Panc1 (cell line): ENCODE measurements at places on chromosomes 16 and 17.

DNA sequence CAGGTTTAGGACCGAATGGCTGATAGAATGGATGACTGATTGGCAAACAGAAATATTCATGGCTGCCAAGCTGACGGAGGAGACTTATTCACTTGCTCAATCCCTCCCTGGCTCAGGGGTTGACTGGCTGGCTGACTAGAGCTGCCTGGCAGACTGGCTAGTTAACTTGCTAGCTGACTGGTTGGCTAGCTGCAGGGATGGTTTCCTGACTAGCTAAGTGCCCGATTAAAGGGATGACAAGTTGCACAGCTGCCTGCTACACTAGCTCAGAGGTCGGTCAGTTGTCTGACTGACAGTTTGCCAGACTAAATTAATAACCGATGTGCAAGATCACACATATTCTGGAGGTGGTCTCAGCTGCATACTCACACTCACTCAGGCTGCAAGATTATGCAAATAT, 1208.4 kb upstream of the CDH8 start:
- H3K4me3 ChIP-seq = no peak overlapping the region
- H3K27me3 ChIP-seq = no peaks in the 10 kb centered on the region
- no peak for DNase-seq
- no peaks in the 10 kb centered on the region for H3K36me3 ChIP-seq
- no peak overlapping the region for H3K27ac ChIP-seq

GRCh38 chr16:89880477-89881367, 7.3 kb downstream of the TCF25 start:
- H3K27ac ChIP-seq = no peak overlapping the region
- DNase-seq = no peak
- peaks cover 16% of the 10 kb centered on the region; the same call in 1 of the 2 replicates for H3K36me3 ChIP-seq
- H3K4me1 ChIP-seq = no peaks in the 10 kb centered on the region
- H3K4me3 ChIP-seq = no peak overlapping the region

DNA sequence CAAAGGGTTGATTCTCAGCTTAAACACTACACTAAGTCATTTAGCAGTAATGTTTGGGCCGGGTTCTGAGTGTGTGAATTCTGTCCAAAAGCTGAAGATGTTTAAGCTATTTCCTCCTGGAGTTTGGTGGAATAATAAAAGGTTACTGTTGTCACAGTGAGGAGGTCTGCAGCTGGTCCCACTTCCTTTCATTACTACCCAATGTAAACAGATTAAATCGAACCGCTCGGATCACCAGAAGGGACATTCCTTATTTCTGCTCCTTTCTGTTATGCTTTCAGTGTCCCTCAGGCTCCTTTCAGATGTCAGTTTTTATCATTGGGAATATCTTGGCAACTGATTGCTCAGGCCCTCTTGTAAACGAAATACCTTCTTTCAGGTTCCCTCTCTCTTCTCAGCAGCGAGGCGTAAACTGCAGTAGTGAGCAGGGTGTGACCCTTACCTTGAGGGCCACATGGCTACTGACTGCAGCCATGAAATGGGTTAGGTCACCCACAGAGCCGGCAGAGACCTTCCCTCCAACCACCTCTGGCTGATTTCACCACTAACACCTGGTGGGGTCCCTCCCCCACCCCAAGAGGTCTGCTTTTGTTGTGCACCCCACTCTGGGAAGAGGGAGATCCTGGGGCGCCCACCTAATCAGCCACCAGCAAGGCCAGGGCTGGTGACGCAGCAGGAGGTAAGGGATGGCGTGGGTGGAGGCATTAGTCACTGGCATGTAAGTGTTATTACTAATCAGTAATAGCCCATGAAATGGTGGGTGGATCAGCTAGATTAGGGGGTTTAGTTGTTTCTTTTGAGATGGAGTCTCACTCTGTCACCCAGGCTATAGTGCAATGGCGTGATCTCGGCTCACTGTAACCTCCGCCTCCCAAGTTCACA, 117.6 kb downstream of the VPS53 start:
- H3K4me1 ChIP-seq = no peaks in the 10 kb centered on the region; the same call in 1 of the 2 replicates
- no peak overlapping the region for H3K4me3 ChIP-seq
- no peak overlapping the region for H3K27ac ChIP-seq
- H3K36me3 ChIP-seq = no peaks in the 10 kb centered on the region

DNA sequence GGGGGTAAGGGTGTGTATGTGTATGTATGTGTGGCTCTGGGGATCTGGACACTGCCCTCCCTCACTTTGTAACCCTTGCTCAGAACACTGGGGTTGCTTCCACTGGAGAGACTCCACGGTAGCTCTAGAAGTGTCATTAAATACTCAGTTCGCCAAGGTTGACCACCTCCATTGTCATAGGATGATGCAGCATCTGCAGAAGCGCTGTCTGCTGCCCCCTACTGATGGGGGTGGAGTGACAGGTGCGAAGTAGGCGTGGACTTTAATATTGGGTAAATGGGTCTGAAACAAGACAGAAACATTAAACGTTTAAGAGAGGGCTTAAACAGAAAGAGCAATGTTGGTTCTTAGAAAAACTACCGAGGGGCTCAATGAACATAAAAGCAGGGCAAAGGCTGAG, 35.5 kb upstream of the STAC2 start:
- no peaks in the 10 kb centered on the region for H3K4me1 ChIP-seq
- no peaks in the 10 kb centered on the region for H3K27me3 ChIP-seq
- no peak for DNase-seq

DNA sequence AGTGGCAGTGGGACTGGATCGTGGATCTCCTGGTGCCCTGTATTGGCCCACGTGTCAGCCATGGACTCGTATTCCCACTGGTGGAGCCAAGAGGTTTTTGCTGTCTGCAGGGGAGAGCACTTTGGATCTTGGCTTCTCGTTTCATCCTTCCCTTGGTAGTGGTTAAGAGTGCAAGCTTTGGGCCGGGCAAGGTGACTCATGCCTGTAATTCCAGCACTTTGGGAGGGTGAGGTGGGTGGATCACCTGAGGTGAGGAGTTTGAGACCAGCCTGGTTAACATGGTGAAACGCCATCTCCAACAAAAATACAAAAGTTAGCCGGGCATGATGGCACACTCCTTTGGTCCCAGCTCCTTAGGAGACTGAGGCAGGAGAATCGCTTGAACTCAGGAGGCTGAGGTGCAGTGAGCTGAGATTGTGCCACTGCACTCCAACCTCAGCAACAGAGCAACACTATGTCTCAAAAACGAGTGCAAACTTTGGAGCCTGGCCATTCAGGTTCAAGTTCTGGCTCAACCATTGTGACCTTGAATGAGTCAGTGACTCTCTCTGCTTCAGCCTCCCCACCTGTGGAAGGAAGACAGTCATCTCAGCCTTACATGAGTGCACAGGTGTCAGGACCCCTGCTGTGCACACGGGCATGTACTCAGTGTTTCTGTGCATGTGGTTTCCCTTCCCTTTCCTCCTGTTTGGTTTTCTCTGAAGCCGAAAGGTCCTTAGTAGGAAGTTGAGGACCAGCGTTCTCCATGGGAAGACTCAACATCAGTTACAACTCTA, 57.4 kb downstream of the PLCG2 start:
- no peaks in the 10 kb centered on the region for H3K27me3 ChIP-seq
- no peaks in the 10 kb centered on the region for H3K4me1 ChIP-seq
- H3K4me3 ChIP-seq = no peak overlapping the region
- no peak overlapping the region for H3K27ac ChIP-seq
